ENCODE measurements at places on chromosomes 1 and 21.

GRCh38 chr21:40602080-40602479 is 244.9 kb downstream of the DSCAM start:
- no peak for DNase-seq

DNA sequence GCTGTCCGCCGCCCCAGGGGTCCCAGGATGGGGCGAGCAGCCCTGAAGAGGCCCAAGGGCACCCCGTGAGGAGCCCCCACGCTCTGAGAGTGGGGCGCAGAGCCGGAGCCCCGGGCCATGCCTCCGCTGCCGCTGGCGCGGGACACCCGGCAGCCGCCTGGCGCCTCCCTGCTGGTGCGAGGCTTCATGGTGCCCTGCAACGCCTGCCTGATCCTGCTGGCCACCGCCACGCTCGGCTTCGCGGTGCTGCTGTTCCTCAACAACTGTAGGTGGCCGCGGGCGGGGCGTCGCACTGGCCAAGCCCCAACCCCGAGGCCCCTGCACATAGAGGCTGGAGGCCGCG is 14.5 kb downstream of the AGRN start:
- no peak for DNase-seq

DNA sequence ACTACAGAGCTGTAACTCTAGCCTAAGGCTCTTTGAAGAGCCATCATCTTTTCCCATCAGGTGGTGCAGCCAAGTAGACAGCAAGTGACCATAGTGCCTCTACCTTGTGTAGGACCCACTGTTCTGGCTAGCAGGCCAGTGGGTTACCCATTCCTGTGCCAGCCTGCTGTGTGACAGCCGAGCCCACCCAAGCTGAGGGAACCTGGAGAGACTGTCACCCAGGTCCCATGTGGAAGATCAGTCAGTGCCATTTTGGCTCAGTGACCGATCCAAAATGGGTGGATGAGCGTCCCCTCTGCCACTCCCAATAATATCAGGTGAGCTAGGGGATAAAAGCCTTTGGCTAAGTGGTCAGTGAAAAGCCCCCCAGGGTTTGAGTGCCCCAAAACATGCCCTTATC is 417.9 kb downstream of the MATN1 start:
- DNase-seq, result no peak

GRCh38 chr1:66327588-66327987 is 206.4 kb upstream of the SGIP1 start:
- no peak for DNase-seq

GRCh38 chr1:83834621-83835264 is 164.2 kb downstream of the TTLL7 start:
- DNase-seq, result no peak

DNA sequence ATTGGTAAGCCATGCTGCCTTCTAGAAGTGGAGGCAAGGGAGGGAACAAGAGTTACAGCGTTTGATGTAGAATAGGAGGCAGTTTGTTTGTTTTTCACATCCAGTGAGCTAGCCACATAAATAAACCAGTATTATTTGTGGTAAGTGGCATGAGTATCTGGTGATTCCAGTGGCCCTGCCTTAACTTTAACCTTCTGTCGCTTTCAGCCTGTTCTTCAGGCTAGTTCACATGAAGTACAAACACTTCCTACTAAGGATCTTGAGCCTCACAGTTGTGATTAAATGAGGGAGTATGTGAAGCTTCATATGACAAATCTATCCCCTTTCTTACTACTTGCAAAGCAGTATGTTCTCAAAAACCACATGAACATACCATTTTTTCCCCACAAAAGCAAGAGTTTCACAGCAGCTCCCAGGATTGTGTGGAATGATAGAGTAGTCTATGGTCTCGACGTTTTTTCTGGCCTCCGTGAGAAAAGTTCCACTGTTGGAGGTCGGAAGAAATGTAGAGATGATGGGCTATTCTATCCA is 59.5 kb downstream of the PHACTR4 start:
- DNase-seq, result no peak

DNA sequence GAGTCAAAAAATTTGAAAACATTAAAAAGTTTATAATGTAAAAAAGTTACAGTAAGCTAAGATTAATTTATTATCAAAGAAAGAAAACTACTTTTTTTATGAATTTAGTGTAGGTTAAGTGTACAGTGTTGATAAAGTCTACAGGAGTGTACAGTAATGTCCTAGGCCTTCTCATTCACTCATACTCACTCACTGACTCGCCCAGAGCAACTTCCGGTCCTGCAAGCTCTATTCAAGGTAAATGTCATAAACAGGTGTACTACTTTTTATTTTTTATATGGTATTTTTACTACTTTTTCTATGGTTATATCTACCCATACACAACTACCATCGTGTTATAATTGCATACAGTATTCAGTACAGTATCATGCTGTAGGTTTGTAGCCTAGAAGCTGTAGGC is 49.6 kb downstream of the TBX19 start:
- no peak for DNase-seq

- DNase-seq, result no peak
These were observed 99.0 kb upstream of the RAB4A start for GRCh38 chr1:229171934-229172333.

- DNase-seq, result no peak
These were observed 80.7 kb downstream of the JMJD4 start for GRCh38 chr1:227654431-227654830.

- no peak for DNase-seq
These were observed 20.6 kb upstream of the RNF19B start for GRCh38 chr1:32985226-32985625.

DNA sequence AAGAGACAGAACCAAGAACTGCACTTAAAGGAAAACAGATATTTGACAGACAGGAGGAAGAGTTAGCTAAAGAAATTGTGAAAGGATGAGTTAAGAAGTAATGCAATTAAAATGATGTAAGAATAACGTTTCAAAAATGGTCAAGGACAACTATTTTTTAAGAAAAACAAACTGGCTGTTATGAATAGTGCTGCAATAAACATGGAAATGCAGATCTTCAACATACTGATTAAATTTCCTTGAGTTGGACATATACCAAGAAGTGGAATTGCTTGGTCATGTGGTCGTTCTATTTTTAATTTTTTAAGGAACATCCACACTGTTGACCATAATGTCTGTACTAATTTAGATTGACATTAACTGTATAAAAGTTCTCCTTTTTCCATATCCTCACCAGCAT is 23.1 kb upstream of the PHTF1 start:
- DNase-seq, result no peak

- no peak for DNase-seq
These were observed 34.6 kb downstream of the C8B start for GRCh38 chr1:56931211-56931610.

DNA sequence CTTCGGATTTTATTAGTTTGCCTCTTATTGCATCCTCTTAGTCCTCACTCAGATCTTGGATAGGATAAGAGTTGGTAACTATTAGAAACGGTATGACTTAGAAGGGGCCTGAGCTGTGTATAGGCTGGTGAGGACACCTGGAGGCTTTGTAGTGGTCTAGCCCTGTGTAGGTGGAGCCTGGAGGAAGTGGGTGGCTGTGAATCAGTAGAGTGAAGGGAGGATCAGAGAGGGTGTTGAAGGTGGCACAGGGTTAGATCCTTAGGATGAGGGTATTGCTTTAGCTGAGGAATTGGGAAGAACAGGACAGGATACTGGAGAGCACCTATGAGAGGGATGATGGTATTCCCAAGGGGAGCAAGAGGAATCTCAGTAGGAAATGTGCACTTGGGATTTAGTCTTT is 5.7 kb downstream of the VANGL1 start:
- no peak for DNase-seq

All from SW 1271 (cell line).